ENCODE measurements at places on chromosomes 6 and 20.

DNA sequence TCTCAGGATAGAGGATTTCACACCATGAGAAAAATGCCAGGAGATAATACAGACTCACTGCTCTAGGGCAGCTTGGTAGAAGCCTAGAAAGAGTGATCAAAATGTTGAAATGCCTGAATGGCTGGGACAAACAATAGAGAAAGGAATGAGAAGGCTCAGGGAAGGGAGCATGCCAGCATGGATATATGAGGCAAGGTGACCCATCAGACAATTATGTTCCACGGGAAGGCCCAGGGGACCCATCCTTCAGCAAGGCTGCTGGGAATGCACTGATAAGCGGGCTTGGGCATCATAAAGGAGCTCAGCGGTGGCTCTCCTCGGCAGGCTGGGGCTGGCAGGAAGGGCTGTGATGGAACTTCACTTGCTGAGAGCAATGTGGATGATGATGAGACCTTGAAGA is 12.2 kb downstream of the HEBP2 start:
- no peak for DNase-seq

DNA sequence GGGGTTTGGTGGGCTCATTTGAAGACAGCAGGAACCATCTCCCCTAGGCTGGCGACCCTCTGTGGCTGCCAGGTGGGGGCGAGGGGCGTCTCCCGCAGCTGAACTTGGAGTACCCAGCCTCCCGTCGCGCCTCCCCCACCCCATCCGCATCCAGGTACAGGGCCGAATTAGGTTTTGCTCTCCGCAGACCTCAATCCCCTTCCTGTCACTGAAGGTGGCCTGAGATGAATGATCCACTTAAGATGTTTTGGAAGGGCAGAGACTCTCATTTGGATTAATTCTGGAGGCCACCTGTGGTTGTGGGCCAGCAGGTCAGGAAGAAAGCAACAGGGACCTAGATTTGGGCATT is 493 bp downstream of the CD83 start:
- DNase-seq, result no peak

DNA sequence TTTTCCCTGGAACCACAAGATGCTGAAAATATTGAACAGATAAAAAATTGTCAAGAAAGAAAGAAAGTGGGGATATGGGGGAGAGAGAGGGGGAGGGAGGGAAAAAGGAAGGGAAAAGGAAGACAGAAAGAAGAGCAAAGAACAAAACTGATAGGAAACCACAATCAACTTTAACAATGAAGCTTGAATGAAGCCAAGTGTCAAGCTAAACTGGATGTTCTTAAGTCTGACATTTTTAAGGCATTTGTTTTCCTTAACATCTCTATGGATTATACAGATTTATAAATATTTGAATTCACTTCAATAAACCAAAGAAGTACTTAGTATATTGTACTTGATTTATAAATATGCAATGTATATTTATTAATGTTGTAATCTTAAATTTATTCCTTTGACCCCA is 197.6 kb upstream of the SMLR1 start:
- DNase-seq, result no peak

GRCh38 chr20:2363587-2363986 is 17.1 kb upstream of the TGM6 start:
- DNase-seq, result no peak

DNA sequence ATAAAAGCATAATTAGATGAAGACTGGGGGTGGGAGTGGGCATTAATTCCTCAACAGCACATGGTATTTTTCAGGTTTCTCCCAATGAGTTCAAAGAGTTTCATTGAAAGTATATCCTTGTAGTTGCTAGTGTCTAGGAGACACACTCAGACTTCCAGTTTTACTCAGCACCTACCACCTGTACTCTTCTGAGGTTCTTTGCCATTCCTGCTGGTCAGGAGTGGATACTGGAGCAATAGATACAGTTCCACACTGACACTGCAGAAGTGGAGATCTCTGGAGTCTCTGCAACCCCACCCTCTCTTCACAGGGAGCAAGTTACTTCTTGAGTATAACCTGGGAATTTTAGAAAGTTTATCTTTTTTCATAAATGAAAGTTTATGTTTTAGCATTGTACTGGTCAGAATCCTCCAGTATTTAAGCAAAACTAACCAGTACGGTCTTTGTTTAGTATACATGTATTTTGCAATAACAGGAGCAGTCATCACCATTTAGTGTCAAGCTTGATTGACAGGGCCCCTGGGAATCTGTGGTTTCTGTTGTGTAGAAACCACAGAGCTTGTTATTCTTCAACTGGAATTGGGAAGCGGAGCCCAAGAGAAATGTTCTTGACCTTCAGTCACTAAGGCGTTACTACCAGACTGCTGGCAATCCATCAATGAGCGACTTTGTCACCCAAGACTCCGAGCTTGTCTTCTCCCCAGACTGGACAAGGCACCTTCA is 148.1 kb downstream of the ZDHHC14 start:
- DNase-seq, result no peak

- peak; percentile 74 for DNase-seq
These were observed 30.8 kb downstream of the SF3B5 start for GRCh38 chr6:144064402-144065212.

GRCh38 chr6:36120979-36121786 is 9.1 kb upstream of the MAPK13 start:
- DNase-seq, result peak; percentile 57

- DNase-seq, result no peak
These were observed 37.1 kb downstream of the SLC22A23 start for GRCh38 chr6:3419624-3420272.

DNA sequence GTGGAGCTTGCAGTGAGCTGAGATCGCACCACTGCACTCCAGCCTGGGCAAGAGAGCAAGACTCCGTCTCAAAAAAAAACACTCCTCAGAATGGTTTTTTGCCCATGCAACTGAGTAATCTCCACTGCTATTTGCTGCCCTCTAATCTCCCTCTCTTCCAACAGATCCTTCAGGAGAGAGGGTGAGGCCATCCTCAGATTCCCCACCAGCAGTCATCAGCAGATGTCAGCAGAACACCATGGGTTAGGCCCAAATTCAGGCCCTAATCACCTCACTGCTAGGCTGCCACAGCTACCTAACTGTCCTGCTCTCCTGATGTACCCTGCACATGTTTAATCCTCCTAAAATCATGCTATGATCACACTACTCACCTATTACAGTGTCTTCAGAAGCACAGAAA is 63.2 kb upstream of the BEND6 start:
- no peak for DNase-seq
